ENCODE measurements at places on chromosomes 5 and 9.

DNA sequence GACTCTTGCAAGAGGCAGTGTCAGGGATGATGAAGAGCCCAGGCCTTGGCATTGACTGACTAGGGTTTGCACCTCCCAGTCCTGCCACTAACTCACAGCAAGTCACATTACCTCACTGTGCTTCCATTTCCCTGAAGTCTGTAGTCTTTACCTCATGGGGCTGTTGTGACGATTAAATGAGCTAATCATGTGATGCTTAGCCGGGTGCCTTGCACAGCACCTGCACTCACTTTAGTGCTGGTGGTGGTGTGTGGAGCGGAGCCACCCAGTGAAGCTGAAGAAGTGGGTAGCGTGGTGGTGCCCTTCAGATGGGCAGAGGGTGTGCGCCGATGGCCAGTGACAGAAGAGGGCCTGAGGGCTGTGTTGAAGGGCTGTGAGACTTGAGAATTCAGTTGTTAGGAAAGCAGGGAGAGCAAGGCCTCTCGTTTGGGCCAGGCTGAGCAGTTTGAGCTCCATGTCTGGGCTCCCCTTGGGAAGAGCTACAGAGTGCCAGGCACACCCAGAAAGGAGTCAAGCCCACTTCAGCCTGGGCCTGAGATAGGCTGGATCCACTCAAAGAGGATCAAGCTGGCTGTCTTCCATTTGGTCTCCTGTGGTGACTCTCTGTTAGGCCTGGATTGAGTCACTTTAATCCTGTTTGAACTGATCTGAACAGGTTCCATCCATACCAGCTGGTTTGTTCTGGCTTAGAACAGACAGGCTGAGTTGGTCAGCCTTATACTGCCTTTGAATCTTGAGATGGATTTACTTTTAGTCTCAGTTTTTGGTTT is 42.5 kb downstream of the RALGPS1 start:
- no peak overlapping the region for H3K4me3 ChIP-seq
- H3K36me3 ChIP-seq = no peaks in the 10 kb centered on the region

DNA sequence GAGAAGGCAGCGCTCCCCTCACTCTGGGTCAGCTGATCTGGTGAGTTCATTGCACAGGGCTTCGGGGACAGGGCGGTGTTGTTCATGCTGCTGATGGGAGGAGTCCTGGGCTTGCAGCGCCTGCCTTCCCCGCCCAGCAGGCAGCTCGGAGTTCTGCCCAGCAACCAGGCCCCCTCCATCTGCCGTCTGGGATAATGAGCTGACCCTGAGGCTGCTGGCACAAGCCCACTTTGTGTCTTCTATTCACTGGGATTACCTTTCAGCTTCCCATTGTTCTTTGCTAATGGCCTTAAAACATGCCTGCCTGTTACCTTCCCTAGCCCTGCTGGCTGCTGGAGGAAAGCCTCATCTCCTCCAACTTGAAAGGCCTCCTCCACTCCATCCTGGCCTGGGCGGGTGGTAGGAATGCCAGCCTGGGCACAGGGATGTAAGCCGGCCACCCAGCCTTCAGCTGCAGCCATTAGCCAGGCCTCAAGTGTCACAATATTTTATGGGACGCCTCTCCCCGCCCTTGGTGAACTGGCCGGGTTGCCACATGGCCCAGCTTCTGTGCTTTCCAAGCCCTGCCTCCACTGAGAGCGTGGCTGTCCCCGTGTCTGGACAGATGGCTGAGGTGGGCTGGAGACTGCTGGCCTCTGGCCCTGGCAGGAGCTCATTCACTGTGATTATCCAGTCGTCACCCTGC is 70.4 kb downstream of the GADD45G start:
- no peaks in the 10 kb centered on the region for H3K36me3 ChIP-seq
- no peak overlapping the region for H3K4me3 ChIP-seq
- no peaks in the 10 kb centered on the region for H3K27me3 ChIP-seq
- no peak for DNase-seq

DNA sequence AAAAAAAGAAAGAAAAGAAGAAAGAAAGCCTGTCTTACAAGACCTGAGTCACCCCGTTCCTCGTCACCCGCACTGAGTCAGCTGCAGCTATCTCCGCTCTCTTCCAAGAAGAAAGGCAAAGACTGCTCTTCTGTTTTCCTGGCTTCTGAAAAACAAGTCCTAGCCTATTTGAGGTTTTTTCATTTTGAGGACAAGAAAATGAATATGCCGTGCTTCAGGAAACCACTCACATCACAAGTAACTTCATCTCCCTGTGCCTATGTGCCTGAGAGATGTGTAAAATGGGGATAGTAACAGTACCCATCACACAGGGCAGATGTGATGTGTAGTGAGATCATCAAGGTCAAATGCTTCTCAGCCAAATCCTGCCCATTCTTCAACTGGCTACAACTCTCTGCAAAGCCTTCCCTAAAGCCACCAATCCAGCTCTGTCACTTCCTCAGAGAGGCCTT is 78.4 kb downstream of the GLDC start:
- H3K27ac ChIP-seq = no peak overlapping the region
- no peak overlapping the region for H3K4me3 ChIP-seq
- no peaks in the 10 kb centered on the region for H3K4me1 ChIP-seq

DNA sequence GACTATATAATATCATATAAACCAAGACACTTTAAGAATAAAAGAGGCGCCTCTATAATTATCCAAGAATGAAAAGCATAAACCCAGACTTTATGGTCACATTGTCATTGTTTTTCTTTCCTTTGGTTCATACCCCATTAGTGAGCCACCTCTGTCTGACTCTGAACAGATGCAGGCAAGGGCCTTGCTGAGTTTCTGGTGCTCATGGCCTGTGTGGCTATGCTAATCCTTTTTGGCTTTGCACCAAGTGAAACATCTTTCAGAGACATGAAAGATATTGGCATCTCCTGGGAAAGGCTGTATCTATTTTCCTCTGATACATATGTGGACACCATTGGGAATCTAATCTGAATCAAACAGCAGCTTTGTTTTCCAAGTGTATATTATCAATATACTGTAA is 222.5 kb downstream of the CHSY3 start:
- no peaks in the 10 kb centered on the region for H3K36me3 ChIP-seq
- H3K4me3 ChIP-seq = no peak overlapping the region
- H3K27me3 ChIP-seq = no peaks in the 10 kb centered on the region

GRCh38 chr5:32201122-32201753 is 27.1 kb upstream of the GOLPH3 start:
- no peaks in the 10 kb centered on the region for H3K27me3 ChIP-seq
- H3K4me3 ChIP-seq = no peak overlapping the region
- H3K27ac ChIP-seq = no peak overlapping the region
- no peaks in the 10 kb centered on the region for H3K36me3 ChIP-seq

DNA sequence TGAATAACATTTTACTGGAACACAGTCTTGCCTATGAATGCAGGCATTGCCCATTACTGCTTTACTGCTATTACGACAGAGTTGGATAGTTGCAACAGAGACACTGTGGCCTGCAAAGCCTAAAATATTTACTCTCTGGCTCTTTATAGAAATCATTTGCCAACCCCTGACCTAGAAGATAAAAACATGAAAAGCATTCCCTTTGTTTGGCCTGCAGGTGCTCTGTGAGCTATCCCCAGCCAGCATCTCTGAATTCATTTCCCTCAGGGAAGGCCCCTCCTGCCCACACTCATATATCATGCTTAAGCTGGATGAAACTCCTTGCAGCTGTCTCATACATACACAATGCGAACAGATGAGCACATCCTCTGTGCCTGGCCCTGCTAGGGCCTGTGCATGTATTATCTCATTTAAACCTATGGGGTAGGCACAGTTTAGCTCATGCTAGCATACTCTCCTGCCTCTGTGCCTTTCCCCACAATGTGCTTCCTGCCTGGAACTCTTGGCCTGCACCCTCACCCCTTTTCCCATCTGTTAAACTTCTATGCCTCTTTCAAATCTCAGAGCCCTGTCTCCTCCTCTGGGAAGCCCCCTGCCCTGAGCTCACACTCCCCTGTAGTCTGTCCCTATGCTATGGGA is 193.1 kb downstream of the PAX5 start:
- no peaks in the 10 kb centered on the region for H3K36me3 ChIP-seq
- H3K4me1 ChIP-seq = no peaks in the 10 kb centered on the region
- H3K27ac ChIP-seq = no peak overlapping the region
- DNase-seq = no peak
- no peaks in the 10 kb centered on the region for H3K27me3 ChIP-seq

- no peak for DNase-seq
- no peak overlapping the region for H3K27ac ChIP-seq
- no peaks in the 10 kb centered on the region for H3K27me3 ChIP-seq
- no peak overlapping the region for H3K4me3 ChIP-seq
These were observed 60.7 kb upstream of the SYNPO start for GRCh38 chr5:150579462-150580400.

GRCh38 chr5:75046366-75047142 is 5.8 kb downstream of the GCNT4 start:
- DNase-seq = no peak
- H3K36me3 ChIP-seq = peaks cover 67% of the 10 kb centered on the region
- H3K4me1 ChIP-seq = peaks cover 33% of the 10 kb centered on the region
- H3K27me3 ChIP-seq = no peaks in the 10 kb centered on the region
- peak overlapping the region; percentile 33 for H3K27ac ChIP-seq
- H3K4me3 ChIP-seq = no peak overlapping the region

GRCh38 chr5:170771496-170771895 is 12.0 kb upstream of the GABRP start:
- no peaks in the 10 kb centered on the region for H3K4me1 ChIP-seq
- H3K27me3 ChIP-seq = no peaks in the 10 kb centered on the region
- no peak for DNase-seq
- no peaks in the 10 kb centered on the region for H3K36me3 ChIP-seq

DNA sequence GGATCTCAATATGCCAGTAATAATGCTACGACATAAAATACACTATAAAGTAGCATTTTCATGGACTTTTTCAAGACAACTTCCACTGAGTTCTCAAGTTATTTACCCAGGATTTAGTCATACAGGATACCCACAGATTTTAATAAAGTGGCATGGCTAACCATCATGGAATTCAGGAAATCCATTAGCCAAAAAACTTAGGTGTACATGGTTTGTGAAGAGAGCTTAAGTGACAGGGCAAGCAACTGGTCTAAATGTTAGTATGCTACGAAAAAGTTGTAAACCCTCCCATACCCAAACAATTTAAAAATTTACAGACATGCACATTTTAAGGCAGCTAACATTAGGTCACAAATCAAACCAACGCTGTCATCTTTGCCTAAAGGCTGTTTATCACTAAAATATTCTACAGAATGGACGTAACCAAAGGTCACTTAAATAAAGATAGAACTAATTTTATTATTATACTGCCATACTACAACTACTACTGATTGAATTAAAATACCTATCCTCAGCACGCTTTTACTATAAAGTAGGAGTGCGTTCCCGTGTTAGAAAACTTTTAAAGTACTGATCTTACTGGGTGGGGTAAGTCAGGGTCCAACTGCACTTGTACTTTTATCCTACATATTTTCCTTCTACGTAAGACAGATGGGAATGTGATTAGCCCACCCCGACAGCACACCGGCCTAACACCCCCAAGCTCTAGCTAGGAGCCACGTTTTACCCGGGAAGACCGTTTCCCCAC is 1.1 kb downstream of the UBTD2 start:
- peak overlapping the region; percentile 91 for H3K4me3 ChIP-seq
- H3K4me1 ChIP-seq = peaks cover 11% of the 10 kb centered on the region
- H3K36me3 ChIP-seq = no peaks in the 10 kb centered on the region
- H3K27ac ChIP-seq = no peak overlapping the region

GRCh38 chr5:110785356-110785755 is 46.5 kb downstream of the SLC25A46 start:
- no peak overlapping the region for H3K4me3 ChIP-seq
- H3K27ac ChIP-seq = no peak overlapping the region
- no peaks in the 10 kb centered on the region for H3K27me3 ChIP-seq
- no peaks in the 10 kb centered on the region for H3K4me1 ChIP-seq
- DNase-seq = no peak

DNA sequence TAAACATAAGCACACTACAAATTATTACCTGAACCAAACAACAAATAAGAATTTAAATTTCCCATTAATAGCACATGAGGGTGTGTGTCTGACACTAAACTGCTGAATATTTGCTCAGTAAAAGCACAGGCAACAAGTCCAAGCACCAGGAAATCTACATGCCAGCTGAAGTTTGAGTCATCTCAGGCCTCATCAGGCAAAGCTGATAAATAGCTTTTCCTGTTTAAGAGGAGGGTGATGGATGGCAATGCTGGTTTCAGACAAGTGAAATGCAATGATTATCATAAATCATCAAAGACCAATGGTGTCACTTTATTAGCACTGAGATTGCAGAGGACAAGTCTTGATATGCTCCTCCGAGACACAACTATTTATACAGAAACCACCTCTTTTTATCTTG is 1668.0 kb upstream of the C9orf72 start:
- no peaks in the 10 kb centered on the region for H3K4me1 ChIP-seq
- H3K27ac ChIP-seq = no peak overlapping the region
- no peak for DNase-seq
- H3K36me3 ChIP-seq = no peaks in the 10 kb centered on the region
- no peaks in the 10 kb centered on the region for H3K27me3 ChIP-seq
- no peak overlapping the region for H3K4me3 ChIP-seq

DNA sequence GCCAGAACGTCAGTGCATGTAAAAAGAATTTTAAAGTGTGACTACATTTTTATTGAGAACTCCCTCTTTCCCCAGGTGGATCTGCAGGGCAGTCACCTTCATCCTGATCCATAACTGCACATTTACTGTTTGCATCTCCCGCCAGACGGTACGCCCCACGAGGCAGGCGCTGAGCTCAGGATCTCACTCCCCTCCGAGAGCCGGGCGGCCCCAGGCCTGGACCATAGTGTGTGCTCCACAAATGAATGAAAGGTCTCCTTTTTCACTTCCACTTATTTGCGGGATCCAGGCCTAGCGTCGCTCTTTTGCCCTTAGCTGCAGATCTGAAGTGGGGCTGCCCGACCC is 378 bp downstream of the DROSHA start:
- peak overlapping the region; percentile 94 for H3K4me3 ChIP-seq
- H3K27me3 ChIP-seq = no peaks in the 10 kb centered on the region
- peaks cover 16% of the 10 kb centered on the region for H3K4me1 ChIP-seq
- peak; percentile 18 for DNase-seq
- peaks cover 33% of the 10 kb centered on the region for H3K36me3 ChIP-seq

- no peaks in the 10 kb centered on the region for H3K36me3 ChIP-seq
- DNase-seq = peak; percentile 60
- no peak overlapping the region for H3K27ac ChIP-seq
- H3K4me1 ChIP-seq = peaks cover 29% of the 10 kb centered on the region
- no peaks in the 10 kb centered on the region for H3K27me3 ChIP-seq
These were observed 79.2 kb upstream of the IL7R start for GRCh38 chr5:35777358-35778087.

DNA sequence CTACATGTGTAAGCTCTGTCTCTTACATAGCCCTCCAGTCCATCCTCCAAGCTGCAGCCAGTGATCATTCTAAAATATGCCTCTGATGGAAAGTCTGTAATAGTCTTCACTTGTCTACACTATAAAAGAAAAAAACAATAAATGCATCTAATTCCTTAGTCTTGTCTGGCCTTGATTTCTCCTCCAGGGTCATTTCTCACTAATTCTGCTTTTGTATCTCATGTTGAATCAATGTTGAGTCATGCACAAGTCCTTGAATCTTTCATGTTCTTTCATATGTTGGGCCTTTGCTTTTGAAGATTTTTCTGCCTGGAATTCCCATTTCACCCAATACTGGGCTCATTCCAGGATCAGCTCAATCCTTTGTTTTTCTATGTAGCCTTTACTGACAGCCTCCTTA is 121.1 kb upstream of the TRIM32 start:
- DNase-seq = no peak
- no peaks in the 10 kb centered on the region for H3K36me3 ChIP-seq
- no peaks in the 10 kb centered on the region for H3K4me1 ChIP-seq
- H3K4me3 ChIP-seq = no peak overlapping the region
- no peak overlapping the region for H3K27ac ChIP-seq

Measured in thymus (tissue), 14 donors.